ENCODE measurements at places on chromosomes 2 and 18.

DNA sequence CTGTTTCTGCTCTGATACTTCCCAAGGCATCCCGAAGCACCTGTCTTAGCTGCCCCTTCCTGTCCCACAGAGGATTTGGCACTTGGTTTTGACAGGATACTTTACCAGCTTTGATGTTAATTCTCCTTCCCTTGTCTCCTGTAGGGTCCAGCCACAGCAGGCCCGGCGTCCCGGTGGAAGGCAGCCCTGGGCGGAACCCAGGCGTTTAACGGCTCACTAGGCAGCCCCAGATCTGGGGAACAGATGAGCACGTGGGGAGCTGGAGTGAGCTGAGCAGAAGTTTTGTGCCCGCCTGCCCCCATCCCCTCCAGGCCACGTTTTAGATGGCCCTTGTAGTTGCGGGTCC lies 11.4 kb downstream of the ANKRD23 start:
- DNase-seq: no peak

GRCh38 chr2:100248044-100248330 lies 74.3 kb downstream of the LONRF2 start:
- DNase-seq: no peak

- DNase-seq: no peak
These were observed 373.9 kb downstream of the SETBP1 start for GRCh38 chr18:45054636-45055035.

DNA sequence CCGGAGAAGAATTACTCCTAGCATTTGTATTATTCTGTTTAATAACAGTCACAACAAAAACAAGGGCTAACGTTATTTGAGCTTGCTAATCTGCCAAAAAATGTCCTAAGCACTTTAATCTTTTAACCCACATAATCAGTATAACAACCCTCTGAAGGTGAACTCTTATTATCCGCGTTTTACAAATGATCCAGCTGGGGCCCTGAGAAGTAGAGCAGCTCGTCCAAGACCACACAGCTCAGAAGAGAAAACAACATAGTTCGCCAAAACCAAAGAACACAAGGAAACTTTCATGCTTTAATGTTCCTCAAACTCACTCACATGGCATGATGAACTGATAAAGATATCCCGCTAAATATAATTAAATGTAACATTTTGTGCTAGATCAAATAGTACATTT lies 159.7 kb upstream of the ZNF236 start:
- no peak for DNase-seq

GRCh38 chr18:77560341-77560992 lies 310.8 kb downstream of the GALR1 start:
- no peak for DNase-seq

DNA sequence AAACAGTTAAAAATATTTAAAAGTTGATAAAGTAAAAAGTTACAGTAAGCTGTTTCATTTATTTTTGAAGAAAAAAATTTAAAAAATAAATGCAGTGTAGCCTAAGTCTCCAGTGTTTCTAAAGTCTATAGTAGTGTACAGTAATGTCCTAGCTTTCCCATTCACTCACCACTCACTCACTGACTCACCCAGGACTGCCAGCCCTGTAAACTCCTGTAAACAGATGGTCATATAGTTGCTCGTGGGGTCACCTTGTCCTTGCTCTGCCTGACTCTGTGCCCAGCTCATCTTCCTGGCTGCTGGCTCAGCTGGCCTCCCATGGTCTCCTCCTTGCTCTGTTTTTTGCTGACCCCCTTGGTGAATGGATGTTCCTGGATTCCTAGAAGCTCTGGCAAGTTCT lies 180.3 kb downstream of the VAPA start:
- no peak for DNase-seq

DNA sequence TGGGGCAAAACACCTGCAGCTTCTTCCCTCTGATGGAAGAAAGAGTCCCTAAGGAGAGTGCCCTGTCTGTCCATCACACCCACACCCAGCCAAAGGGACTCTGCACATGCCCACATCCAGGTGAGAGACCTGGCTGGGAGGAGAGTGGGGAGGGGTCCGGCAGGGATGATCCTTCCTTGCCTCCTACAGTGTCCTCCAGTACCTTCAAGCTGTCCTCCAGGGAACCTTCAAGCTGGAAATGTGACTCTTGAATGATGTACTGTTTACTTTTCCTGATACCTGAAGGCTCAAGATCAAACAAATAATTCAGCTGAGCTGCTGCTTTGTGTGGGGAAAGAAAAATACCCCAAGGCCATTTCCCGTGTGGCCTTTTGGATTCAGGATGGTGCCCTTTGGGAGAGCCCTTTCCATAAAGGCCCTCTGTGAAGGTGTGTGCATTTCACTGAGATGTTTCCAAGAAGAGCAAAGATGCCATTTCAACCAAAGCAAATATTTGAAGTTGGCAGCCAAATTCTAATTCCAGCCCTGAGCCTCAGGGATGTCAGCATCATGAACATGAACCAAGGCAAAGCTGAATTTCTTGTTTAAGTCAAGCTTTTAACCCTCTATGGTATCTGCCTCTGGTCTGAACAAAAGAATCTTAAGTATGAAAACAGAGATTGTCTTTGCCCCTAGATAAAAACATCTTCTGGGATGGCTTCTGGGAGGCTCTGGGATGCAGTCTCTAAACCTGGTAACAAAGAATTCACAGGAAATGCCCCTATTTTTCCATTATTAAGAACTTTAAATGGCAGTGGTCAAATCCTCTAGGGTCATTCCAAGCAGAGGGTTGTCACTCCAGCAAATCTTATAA lies 11.1 kb downstream of the EVA1A start:
- DNase-seq: no peak

DNA sequence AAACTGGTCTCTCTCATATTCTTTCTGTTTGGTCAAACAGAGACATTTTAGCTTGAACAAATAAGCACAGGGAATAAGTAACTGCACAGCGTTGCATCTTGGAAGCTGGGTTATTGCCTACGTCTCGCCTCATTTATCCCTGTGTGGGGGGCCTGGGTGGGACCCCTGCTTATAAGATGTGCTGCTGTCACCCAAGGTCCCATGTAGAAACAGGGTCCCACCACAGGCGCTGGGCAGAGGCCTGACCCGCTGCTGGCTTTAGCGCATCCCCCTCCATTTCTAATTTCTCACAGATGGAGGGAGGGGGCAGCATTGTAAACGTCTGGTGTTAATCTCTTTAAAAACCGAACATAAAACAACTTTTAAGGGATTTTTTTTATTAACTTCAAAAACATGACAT lies 207.8 kb downstream of the HDAC4 start:
- DNase-seq: no peak

GRCh38 chr2:44107974-44108373 lies 60.7 kb upstream of the PPM1B start:
- DNase-seq: no peak

GRCh38 chr2:47086054-47086471 lies 69.0 kb downstream of the STPG4 start:
- DNase-seq: no peak

GRCh38 chr2:37847792-37848191 lies 77.3 kb upstream of the RMDN2 start:
- DNase-seq: no peak

DNA sequence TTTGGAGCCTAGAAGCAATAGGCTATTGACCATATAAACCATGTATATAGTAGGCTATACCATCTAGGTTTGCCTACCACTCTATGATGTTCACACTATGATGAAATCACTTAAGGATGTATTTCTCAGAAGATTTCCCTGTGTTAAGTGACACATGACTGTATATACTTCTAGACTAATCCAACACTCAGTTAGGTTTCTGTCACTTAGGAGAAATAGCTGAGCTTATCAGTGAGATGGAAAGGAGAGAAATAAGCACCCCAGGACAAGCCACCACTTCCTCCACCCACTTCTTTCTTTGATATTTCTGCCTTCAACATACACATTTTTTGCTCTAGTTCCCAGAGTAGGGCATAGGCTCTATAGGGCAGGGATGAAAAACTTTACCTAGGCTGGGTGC lies 7.8 kb downstream of the PECR start:
- no peak for DNase-seq

- DNase-seq: no peak
These were observed 187.8 kb upstream of the BOD1L2 start for GRCh38 chr18:56959120-56959519.

DNA sequence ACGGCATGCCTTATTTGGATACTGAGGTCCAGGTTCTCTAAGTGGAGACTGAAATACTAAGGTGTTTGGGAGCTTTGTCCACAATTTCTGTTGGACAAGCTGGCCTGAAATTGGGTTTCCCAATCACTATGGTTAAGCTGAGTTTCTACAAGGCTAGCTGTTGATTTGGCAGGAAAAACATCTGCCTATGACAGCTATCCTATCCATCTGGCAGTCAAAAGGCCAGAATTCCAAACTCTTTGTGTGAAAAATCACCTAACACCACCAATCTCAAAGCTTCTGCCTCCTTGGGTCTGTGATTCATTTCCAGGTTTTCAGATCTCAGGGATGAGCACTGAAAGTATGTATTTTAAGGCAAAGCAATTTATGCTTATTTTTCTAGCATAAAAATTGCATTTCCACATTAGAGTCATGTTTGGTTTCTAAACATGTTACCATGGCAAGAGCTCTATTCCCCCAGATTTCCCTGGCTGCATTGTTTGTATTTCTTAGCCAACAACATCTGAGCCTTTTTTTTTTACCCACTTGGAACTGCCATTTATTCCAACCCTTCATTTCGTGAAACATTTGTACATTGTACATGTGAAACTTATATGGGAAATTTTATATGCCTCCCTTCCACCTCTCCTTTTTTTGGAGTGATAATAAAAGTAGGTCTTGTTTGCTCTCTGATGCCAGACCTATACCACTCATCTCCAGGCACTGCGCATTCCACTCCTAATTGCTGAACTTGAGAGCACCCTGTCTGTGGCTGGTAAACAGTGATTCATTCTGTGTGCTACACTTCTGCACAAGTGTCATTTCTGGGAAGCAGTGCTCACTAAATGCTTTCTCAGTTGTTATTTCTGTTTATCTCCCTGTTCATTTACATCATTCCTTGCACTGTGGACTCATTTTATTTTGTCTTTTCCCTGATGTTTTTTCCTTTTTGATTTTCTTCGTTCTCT lies 15.9 kb upstream of the CCDC85A start:
- DNase-seq: no peak

- DNase-seq: no peak
These were observed 4.1 kb upstream of the WNT6 start for GRCh38 chr2:218855305-218856166.

DNA sequence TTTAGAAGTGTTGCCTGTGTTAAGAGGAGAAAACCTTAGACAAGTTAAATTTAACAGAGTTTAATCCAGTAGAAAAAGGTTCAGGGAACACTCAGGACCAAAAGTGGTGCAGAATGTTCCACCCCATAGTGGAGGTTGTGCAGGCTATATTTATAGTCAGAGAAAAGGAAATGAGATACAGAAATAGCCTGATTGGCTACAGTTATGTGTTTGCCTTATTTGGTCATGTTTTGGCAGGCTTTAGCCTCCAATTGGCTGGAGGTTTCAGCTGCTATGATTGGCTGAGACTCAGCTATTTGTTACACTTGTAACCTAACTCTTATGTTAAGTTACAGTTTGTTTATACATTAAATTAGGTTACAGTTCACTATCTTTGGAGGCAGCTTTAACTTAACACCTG lies 4.2 kb downstream of the STAMBP start:
- DNase-seq: no peak

Data from stimulated activated CD4-positive, alpha-beta T cell treated with anti-CD3 and anti-CD28 coated beads, Interleukin-12 subunit alpha, Interleukin-12 subunit beta, amount 100 ng/mL, for 48 hours (primary cell).